ENCODE measurements at places on chromosomes 3 and 15. TPM values are rescaled to one million over a fixed set of nuclear protein-coding genes. Genes with fewer than 3 reads are reported as not detected.

SCN11A gene
- polyA plus RNA-seq = 0.05 TPM

GASK1A gene
- 0.46 TPM for polyA plus RNA-seq

GP5 gene
- polyA plus RNA-seq = 0.10 TPM

FOXB1 gene
- not detected for polyA plus RNA-seq

PTX3 gene
- 235 TPM for polyA plus RNA-seq

MAP6D1 gene
- 6.1 TPM for polyA plus RNA-seq

SLC22A13 gene
- 0.19 TPM for polyA plus RNA-seq

SLC2A2 gene
- polyA plus RNA-seq = not detected

CPB1 gene
- not detected for polyA plus RNA-seq

RPSA gene
- polyA plus RNA-seq = 3,502 TPM

GOLGA6L4 gene
- 2.3 TPM for polyA plus RNA-seq

CCR4 gene
- polyA plus RNA-seq = not detected

EIF4A2 gene
- polyA plus RNA-seq = 498 TPM

AHSG gene
- not detected for polyA plus RNA-seq

MCF2L2 gene
- not detected for polyA plus RNA-seq

MITF gene
- 32.2 TPM for polyA plus RNA-seq

ANAPC13 gene
- polyA plus RNA-seq = 122 TPM

HCN4 gene
- polyA plus RNA-seq = not detected

CCR8 gene
- not detected for polyA plus RNA-seq

SLC51A gene
- not detected for polyA plus RNA-seq
